ENCODE measurements at places on chromosomes 13 and 19.

DNA sequence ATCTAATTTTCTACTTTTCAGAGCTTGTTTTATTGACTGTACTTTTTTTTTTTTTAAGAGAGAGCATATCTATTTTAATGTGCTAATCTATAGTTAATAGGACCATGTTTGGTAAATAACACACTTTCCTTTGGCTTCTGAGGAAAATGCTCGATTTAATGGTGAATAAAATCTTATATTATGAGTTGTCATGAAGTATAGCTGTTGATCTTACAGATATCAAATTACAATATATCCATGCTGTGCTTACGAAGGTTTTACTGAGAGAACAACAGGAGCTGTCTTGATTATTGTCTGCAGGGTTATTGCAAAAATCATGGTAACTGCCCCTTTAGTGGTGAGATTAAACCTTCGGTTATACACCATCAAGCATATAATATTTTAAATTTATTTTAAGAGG lies 29.6 kb downstream of the URI1 start:
- DNase-seq = no peak

GRCh38 chr13:78562237-78562889 lies 41.0 kb downstream of the POU4F1 start:
- DNase-seq = no peak

DNA sequence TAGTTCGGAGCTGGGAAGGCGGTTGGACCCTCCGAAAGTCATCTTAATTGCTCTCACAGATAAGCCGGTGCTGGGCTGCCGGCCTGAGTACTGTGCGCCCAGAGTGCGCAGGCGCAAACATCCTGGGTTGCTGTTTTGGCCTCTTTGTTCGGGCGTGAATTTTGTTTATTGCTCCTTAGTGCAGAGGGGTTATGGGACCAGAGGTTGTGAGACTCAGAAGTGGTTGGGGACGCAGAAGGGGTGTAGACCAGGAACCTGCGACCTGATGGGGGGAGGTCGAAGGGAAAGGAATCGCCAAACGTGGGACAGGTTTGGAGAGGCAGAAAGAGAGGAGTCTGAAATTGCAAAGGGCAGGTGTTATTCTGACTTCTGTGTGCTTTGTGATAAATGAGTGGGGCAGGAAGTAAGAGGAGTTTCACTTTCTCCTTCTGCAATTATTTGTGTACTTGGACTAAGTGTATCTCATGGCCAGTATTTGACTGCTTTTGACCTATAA lies 607 bp upstream of the ZNF566 start:
- peak; percentile 69 for DNase-seq

GRCh38 chr13:43375797-43376465 lies 352.5 kb downstream of the DNAJC15 start:
- DNase-seq = no peak

GRCh38 chr19:51783372-51783771 lies 11.6 kb upstream of the FPR3 start:
- no peak for DNase-seq

DNA sequence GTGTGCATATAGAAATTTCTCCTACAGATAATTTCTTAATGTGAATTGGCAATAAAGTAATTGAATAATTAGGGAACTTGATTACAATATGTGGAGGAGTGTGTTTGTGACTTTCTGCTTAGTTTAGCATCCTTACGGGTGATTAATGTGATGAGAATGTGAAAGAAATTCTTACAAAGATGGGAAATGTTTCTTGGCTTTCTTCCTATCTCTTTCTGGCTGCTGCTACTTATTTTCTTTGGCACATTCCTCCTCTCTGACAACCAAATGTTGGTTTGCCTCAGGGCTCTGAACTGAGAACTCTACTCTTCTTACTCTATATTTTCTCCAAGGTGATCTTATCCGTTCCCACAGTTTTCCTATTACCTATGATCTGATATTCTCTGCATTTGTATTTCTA lies 300.1 kb downstream of the TBC1D4 start:
- no peak for DNase-seq

DNA sequence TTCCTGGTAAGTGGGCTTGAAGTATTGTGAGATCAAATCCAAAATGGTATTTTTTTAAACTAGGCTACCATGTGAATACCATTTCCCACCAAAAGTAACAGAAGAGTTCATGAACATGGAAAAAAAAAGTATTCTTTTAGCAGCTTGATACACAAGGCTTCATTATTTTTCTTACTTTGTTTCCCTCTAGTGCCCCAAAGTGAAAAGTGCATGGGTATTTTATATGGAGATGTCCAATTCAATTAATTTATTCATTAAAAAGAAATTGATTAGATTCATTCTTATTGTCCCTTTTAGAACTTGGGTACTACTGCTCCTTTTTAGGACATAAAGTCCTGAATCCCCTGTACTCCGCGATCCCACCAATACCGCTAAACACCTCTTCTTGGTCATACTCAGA lies 28.6 kb upstream of the SCEL start:
- no peak for DNase-seq

DNA sequence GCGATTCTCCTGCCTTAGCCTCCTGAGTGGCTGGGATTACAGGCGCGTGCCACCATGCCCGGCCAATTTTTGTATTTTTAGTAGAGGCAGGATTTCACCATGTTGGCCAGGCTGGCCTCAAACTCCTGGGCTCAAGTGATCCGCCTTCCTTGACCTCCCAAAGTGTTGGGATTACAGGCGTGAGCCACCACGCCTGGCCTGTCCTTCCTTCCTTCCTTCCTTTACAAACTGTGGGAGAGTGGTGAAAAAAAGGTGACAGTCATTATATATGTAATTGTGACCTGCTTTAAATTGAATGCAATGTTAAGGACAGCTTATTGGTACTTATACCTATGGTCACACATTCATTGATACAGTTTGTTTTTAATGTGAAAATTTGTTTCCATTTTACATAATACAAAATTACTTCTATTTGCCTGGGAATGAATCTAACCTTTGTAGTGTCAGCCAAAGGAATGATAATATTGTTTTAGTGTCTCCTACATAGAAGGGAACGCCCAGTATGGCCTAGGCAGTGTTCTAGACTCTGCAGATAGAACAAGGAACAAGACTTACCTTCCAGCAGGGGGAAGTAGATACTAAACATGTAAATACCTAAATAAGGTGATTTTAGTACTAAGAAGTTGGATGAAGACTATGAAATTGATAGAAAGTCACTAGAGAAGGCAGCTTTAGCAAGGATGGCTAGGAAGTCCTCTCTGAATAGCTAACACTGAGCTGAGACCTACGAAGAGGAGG lies 146.3 kb downstream of the GGACT start:
- DNase-seq = no peak

All from D721Med (cell line).